ENCODE measurements at places on chromosomes 16 and 17. TPM values are rescaled to one million over a fixed set of nuclear protein-coding genes. Genes with fewer than 3 reads are reported as not detected.
A peak's percentile ranks its signal among the peaks of the same experiment; 100 is the strongest.

DNA sequence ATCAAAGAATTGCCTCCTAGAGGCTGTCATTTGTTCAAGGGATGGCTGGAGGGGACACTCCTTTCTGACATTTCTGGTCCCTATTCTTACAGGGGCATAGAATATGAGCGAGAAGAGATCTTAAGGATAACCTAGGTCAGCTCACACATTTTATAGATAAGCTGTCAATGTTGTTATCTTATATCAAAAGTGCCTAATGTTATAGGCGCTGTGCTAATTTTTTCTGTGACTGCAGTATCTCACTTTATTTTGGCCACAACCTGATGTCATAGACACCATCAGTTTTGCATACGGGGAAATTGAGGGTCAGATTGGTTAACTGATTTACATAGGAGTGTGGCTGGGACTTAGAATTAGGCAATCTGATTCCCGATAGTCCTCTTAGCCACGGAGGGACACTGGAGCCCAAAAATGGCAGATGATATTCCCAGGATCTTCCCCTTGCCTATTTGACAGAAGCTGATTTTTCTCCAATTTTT lies 1.2 kb downstream of the CPD start:
- no peak for DNase-seq

Gene LITAFD
- total RNA-seq = not detected

Gene USP43
- not detected for total RNA-seq

Gene NOTUM
- 0.41 TPM for total RNA-seq

DNA sequence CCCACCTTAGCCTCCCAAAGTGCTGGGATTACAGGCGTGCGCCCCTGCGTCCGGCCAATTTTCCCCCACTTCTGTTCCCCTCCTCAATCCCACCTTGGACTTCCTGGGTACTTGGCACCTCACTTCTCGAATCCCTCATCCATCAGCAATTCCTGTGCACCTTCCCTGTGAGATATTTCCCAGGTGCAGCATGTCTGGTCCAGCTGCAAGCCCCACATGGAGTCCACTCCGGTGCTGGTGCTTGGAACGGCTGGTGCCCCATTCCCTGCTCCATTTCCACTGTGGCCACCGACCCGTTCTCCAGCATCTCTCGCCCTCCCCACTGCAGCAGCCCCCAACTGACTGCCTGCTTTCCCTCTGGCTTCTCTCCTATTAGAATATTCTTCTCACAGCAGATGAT lies 35.3 kb downstream of the NOL11 start:
- DNase-seq = peak; percentile 20

DNA sequence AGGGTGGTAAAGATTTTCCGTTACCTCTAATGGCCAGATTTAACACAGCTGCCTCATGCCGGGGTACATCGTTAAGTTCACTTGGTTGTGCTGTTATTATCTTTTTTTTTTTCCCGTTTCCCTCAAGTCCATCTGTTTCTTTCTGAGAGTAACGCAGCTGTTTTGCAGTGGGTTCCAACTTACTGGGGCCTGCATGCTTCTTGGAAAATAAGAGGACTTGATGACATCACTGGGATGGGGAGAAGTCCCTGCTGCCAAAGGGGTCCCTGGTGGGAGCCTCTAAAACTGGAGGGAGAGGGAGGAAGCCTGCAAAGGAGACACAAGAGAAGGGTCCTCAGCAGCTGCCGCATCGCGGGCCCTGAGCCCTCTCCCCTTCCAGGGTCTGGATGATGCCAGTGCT lies 77.8 kb upstream of the NOL11 start:
- no peak for DNase-seq

DNA sequence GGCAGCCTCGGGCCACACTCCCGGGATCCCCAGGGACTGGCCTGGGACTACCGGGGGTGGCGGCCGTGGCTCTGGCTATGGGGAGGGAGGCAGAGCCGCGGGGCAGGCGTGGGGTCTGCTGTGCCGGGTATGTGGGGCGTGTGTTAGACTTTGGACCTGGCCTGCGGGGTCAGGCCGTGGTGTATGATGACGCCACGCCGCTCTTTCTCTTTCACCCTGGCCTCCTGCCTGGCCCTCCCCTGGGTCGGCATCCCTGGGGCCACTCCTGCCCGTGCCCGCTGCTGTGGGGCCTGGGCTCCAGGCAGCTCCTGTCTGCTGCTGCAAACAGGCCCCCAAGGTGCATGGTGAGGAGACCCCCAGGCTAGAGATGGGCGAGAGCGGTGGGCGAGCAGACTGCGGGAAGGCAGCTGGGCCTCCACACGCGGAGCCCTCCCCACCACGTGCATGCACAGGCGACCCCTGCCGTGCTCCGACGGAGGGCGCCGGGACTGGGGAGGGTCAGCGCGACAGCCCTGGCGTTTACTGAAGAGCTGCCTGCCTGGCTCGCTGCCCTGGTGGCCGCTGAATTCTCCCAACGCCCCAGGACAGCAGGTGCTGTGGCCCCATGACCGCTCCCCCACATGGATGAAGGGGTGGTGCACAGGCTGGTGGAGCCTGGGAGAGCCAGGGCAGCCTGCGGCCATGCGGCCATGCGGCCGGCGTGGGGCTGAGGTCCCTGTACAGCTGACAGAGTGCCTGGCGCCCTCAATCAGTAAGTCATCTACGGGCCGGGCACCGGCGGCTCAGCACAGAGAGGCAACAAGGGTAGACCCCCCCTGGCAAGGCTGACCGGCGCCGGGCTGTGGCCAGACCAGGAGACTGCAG lies 16.0 kb downstream of the CAPN15 start:
- no peak for DNase-seq

DNA sequence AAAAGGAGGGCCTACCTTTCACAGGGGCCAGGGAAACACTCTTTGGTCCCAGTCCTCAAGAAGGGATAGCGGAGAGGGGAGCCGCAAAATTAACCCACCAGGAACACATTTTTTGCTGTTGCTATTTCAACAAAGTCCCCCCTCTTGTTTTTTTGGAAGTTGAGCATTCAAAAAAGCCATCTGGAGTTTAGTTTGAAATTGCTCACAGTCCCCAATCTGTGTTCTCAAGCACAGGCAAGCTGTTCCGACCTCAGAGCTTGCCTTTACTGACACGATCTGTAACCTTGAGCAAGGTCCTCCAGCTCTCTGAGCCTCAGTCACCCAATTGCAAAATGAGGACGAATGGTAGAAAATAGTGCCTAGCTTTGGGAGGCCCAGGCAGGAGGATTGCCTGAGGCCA lies 131.1 kb downstream of the ZNF423 start:
- DNase-seq = no peak

Gene AARS1
- total RNA-seq = 91.9 TPM

GRCh38 chr17:46129302-46129701 lies 63.9 kb downstream of the KANSL1 start:
- no peak for DNase-seq

- no peak for DNase-seq
These were observed 52.4 kb downstream of the PLD6 start for GRCh38 chr17:17153709-17154108.

DNA sequence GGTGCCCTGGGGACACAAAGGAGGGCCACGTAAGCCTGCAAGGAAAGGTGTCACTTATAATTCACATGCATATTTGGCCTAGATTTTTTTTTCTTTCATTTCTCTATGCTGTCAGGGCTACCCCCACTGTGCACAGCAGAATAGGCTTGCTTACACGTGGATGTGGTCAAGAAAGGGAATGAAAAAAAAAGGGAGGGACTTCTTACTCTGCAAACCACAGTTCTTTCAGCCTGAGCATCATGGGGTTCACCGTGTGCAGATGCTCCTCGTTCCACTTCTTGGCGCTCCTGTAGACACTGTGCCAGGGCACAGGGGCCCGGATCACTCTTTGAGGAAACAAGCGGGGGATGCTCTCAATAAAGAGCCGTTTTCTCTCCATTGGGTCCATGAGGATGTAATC lies 16.6 kb downstream of the DNAH3 start:
- no peak for DNase-seq

DNA sequence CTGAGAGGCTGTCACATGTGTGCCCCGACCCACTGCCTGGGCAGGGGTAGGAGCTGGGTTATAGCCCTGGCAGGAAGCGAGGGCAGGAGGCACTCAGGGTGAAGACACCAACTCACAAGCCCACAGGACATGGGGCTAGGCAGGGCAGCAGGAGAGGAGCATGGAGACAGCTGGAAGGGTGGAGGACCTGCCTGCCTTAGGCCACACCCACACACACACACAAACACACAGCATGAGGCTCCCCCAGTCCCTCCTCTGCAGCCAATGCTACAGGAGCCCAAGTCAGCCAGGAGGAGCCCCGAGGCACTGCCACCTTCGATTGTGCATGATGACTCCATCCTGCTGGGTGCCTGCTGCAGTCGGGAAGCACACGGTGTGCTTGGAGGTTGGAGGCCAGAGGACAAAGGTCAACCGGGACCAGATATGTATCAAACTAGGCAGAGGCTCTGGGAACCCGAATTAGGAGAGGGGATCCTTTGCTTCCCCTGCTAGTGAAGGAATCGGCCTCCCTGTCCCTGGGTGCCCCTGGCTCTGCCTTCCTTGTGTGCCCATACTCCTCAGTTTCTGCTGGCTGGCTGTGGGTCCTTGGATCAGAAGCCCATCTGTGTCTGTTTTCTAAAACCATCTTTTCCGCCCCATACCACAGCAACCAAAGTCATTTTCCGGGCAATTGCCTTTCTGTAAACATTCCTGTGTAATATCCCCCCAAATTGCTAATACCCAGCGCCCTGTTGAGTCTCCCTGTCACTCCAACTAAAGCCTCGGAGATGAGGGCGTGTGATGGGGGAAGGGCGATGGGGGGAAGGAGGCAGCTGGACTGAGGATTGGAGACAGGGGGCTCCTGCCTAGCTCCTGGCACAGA lies 20.5 kb downstream of the SRCIN1 start:
- no peak for DNase-seq

DNA sequence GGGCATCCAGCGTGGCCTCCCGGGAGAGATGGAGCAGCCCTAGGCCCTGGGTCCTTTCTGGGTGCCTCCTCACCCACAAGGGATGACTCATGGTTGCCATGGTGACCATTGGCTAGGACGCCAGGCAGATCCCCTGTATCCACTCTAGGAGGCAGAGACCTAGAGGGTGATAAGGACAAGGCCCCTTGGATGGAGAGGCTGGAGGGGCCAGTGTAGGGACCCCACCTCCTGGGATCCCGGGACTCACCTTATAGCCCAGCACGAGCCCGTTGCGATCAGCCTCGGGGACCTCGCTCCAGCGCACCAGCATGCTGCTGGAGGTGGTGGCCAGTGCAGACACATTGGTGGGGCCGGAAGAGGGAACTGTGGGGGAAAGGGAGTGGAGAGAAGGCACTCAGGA lies 82.2 kb upstream of the CDC42EP4 start:
- DNase-seq = no peak

GRCh38 chr16:67552476-67552875 lies 9.8 kb upstream of the CTCF start:
- DNase-seq = peak; percentile 65

DNA sequence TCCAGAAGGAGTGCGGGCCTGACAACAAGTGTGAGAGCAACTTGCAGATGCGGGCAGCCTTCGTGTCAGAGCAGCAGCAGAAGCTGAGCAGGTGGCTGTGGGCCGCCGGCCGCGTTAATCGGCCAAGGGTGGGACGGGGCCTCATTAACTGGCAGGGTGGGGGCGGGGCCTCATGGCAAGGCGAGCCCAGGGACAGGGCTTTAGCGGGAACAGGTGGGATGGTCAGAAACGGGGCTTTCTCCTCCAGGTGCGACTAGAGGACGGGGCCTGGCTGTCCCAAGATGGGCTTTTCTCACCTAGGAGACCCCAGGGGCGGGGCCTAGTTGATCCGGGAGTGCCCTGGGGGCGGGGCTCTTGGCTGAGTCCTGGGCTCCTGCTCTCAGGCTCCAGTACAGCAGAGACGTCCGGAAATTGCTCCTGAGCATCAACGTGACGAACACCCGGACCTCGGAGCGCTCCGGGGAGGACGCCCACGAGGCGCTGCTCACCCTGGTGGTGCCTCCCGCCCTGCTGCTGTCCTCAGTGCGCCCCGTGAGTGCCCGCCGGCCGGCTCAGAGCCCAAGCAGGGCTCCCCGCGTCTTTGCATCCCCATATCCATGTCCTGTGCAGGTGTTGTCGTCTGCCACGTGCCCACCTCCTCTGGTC lies 18.4 kb upstream of the PDK2 start:
- no peak for DNase-seq

- DNase-seq = peak; percentile 69
These were observed 79.5 kb downstream of the PMP22 start for GRCh38 chr17:15185625-15185991.

DNA sequence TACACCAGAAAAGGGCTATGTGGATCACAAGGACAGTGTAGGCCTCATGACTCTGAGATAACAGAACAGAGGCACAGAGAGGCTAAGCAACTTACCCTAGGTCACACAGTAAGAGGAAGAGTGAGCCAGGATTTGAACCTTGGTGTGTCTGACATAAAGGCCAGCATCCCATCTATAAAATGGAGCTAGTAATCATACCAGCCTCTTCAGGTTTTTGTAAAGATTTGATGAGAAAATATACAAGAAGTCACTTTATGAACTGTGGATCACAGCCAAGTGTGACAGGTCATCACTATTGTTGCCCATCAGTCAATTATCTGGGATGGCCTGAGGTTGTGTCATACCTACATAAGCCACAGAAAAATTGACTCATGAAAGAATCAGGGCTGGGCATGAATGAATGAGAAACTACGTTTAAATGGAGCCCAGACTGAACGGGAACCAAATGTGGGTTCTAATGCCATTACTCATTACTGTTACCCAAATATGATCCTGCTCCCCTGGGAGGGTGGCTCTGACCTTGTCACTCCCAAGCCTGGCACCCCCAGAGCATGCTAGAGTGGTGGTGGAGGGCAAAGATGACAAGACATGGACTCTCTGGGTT lies 21.0 kb downstream of the FBXO39 start:
- no peak for DNase-seq

Gene KRTAP4-9
- not detected for total RNA-seq

GRCh38 chr16:88585269-88585668 lies 15.1 kb downstream of the ZC3H18 start:
- DNase-seq = no peak

- no peak for DNase-seq
These were observed 69.2 kb upstream of the DHX40 start for GRCh38 chr17:59496178-59496577.

DNA sequence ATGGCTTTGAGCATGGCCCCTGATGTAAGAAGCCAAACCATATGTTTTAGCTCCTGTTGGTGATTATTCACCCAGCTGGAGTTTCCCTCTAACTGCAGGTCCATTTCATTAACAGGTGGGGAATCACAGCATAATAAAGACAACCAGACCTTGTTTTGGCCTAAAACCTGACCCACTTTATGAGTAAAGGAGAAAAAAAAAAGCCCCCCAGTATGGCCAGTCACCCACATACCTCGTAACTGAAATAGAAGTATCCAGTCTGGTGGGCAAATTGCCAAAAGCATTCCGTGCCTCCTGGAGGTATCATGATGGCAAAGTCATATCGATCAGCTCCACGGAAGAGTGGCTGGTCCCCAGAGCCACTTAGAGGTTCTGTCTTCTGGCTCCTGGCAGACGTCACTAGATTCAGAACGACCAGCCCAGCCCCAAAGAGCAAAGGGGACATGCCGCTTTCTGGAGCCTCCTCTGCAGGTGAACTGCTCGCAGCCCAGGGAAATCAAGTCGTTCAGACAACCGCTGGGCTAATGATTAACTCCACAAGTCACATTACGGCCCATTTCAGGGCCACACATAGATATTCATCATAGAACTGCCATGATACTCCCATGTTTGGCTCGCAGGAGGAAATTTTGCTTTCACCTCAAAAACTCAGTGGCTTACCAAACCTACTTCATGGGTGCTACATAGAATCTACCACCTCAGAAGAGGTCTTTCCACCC lies at the start of gene TMED6:
TSS of gene TMED6 (minus strand) at position 478 of the 719 bp plus-strand sequence. CDS start at position 445, 33 bp downstream.
- DNase-seq = no peak

GRCh38 chr17:10776381-10776780 lies 27.5 kb downstream of the TMEM238L start:
- DNase-seq = no peak

All from adrenal gland (tissue), 19 donors.